Iris pigment epithelial cell (primary cell): ENCODE measurements at places on chromosomes 11 and 22.
A peak's percentile ranks its signal among the peaks of the same experiment; 100 is the strongest.

GRCh38 chr11:1949302-1949701, 2.2 kb downstream of the MRPL23 start:
- DNase-seq = no peak

- no peak for DNase-seq
These were observed 41.7 kb downstream of the CASP12 start for GRCh38 chr11:104856607-104857006.

DNA sequence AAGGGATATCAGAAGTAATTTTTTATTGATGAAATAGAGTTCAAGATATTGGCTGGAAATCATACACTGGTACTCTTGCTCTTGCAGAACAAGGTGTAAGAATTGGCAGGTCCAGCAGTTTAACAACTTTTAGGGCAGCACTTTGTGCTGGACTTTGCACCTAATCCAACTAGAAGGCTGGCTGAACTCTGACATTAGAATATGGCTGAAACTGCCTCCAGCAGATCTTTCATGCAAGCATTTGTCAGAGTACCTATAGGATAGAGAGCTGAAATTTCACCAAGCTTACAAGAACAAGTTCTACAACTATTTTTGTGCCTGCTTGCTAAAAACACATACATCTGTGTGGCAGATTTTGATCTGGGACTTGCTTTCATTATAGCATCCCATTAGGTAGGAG, 17.2 kb downstream of the HPS5 start:
- no peak for DNase-seq

DNA sequence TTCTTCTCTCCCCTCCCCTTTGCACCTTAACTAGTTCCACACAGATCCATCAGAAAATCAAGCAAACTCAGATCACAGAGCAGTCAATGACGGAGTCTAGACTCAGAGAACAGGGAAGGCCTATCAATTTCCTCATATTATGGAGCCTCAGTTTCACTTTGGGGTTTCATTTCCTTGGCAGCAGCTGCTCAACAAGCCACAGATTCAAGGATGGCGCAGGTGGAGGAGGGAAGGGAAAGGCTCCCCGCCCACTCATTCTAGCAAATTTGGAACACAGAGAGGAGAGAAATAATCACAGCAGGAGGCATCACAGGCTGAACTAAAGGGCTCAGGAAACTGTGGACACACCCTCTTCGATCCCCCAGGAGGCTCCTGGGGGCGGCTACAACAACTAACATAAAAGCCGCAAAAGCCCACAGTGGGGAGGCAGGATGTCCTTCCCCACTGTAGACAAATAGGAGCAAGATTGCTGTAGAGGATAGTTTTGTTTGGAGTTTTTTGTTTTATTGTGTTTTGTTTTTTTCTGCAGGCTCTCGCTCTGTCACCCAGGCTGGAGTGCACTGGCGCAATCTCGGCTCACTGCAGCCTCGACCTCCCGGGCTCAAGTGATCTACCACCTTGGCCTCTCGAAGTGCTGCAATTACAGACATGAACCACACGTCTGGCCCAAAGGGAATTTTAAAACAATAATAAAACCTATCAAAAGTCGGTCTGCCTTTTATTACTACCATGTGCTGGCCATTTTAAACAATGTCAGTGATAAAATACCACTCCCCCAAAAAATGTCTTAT, 3.4 kb downstream of the PLAAT3 start:
- no peak for DNase-seq

GRCh38 chr11:62728171-62728988, at the start of gene TTC9C:
TTC9C (plus strand) TSS chr11:62728486; CDS start chr11:62728849, 363 bp downstream.
- DNase-seq = peak; percentile 92

- DNase-seq = no peak
These were observed 35.6 kb upstream of the GALNT18 start for GRCh38 chr11:11657218-11657955.

DNA sequence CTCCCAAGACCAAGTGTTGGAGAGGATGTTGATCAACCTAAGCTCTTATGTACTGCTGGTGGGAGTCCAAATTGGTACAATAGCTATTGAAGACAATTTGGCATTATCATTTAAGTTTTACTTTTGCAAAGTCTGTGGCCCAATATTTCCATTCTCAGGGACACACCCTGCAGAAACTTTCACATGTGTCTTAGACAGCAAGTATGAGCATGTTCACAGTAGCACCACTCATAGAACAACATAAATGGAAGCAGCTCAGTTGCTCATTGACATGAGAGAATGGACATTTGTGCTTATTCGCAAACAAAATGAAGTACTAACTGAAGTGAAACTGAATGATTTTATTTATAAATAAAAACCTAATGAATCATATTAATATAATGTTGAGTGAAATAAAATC, 135.5 kb downstream of the NOX4 start:
- DNase-seq = no peak

DNA sequence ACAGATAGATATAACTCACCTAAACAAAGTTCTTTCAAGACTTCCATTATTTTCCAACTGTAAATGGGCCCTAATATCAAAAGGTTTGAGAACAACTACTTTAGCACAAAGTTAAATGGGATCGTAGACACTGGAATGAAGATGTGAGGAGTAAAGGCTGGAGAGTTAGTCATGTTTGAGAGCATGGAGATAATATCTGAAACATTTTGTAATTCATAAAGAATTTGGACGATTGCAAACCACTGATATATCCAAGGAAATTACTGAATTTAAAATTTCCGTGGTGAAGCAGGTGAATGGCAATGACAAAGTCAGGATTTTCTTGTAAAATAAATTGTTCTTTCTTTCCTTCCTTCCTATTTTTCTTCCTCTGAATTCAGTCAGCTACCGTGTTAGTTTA, 564.9 kb downstream of the CNTN5 start:
- DNase-seq = peak; percentile 42

DNA sequence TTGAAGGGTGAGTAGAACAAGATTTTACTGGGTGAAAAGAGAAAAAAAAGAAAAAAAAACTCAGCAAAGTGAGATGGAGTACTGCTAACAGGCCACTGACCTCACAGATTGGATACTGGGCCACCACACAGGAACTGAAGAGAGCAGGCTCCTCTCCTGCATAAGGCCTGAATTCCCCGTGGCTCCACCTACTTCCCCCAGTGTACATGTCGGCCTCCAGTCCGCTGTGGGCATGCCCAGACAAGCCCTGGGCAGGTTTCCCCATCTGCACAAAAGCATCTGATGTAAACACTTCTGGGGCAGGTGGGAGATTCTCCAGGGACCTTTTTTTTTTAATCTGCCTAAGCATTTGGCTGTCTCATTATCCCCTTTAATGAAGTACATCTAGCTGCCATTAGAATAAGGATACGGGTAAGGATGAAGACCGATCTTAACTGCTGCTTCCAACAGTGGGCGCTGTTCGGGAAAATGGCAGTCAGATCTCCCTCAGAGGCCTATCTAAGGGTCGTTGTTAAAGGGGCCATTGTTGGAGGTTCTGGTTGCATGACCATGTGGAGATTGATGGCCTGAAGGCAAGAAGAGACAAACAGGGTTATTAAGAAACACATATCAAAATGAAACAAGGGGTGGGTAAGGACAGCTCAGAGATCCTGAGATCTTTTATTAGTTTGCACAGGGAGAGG, 48.5 kb downstream of the MS4A13 start:
- peak; percentile 7 for DNase-seq

DNA sequence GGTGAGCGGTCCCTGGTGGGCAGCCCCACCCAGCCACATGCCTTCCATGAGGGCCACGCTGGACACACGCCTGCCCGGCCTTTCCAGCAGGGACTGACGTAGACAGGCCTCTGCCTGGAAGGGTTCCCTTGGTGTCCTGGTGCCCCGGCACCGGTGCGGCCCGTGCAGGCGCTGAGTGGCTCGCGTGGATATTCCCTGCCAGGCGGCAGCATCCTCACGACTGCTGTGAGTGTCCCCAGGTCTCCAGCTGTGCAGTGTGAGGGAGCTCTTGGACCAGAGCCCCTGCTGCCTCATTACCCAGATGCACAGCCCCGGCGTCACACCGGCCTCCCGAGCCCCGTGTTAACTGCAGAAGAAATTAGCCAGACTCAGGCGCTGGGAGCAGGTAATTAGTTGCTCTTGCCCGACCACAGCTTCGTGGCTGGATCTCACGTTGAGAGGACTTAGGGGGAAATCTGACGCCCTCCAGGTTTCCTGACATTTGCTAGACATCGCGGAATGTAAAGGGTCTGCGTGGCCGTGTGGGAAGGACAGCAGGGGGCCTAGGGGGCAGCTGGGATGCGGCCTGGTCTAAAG, 1196.3 kb downstream of the BRD1 start:
- DNase-seq = no peak

- peak; percentile 90 for DNase-seq
These were observed 42.5 kb downstream of the INSC start for GRCh38 chr11:15157181-15157580.

DNA sequence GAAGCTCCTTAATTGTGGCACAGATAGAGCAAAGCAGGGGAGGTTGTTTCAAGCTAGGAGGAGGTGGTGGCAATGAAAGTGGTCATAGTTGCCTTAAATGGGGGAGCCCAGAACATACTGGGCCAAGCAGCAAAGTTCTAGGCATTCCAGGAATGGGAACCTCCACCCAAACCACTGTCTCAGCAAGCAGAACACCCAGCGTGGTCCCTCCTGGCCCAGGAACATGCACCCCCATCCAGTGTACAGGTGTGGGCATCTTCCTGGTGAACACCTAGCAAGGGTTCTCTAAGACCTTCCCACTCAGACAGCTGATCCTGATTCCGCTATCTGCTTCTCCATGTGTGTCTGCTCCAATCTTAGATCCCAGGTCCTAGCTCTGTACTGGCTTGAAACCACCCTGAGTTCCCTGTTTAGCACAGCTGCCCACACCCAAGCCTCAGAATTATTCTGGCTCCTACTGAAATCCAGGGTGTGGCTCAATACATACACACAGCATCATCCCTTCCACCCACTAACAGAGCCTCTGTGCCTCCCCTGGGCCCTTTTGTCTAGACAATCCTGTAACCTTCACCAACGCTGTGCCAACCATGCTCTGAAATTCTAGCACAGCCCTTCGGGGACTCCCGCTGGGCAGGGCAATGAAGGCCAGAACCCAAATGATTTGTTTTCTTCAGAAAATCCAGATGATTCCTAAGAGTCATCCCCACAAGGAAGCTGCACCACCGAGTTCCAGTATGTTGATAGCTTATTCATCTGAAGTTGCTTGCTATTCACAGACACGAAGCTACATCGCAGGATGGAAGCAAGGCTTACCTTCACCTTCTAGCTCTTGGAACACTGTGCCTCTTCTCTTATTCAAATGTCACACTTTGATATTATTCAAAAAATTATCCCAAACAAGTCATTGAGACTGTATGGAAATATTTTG, 76.6 kb downstream of the ABTB2 start:
- no peak for DNase-seq

DNA sequence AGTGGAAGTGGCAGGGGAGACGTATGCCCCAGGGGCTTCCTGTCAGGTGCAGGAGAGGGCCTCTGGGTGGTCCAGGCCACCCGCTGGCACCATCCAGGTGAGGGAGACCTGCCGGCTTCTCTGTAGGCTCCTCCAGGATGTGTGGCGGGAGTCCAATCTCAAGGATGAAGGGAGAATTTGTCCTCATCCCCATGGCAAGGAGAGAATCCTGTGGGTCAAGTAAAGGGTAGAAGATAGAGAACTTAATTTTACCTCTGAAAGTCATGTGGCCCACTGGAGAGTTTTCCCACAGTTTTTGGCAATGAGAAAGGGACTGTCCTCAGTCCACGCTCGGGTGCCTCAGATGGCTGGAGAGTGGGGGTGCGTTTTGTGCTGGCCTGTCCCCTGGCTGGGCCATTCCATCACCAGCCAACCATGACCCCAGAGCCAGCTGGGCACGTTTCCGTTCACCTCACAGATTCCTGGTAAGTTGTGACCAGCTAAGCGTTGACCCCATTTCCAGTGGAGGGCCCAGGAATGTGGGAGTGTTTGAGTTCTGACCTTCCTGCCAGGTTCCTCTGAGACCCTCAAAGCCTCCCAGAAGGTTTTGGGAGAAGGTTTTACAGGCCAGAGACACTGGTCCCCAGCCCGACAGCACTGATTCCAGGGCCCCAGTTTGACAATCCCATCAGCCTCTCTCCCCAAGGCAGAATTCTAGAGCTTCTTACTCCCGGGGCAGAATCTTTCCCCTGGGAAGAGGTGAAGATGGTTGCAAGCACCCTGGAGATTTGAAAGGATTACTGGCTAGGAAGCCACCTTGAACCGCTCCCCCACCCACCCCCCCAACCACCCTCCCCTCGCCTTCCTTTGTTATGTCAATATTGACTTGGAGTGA, 2.6 kb downstream of the OVOL1 start:
- no peak for DNase-seq

- DNase-seq = no peak
These were observed 1.7 kb upstream of the KCNA4 start for GRCh38 chr11:30018495-30018894.

DNA sequence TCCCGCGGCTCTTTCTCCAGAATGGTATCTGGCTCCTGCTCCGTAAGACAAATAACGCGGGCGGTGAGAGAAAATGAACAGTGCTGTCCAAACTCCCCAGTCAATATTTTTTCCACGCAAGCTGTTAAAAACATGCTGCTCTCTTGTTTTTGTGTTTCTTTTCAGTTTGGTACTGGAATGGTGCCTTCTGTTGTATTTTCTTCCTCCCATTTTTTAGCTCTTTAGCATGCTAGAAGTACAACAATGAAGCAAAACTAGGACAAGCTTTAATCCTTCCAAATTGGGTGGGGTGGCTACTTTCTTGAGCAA, 599 bp upstream of the PPP2R1B start:
- DNase-seq = no peak

DNA sequence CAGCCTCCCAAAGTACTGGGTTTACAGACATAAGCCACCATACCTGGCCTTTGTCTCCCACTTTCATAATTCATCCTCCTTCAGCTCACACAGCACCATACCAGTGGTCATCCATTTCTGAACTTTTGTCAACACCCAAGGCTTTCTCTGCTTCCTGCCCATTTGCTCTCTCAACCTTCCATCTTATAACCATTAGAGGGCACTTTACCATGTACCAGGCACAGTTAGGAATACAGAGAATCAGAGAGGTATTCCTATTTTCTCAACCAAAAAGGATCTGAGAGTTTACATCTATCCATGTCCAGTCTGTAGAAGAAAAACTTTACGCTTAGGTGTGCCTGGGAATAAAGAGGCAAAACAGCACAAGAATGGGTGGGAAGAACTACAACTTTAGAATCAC, 397.6 kb downstream of the BUD13 start:
- DNase-seq = no peak

DNA sequence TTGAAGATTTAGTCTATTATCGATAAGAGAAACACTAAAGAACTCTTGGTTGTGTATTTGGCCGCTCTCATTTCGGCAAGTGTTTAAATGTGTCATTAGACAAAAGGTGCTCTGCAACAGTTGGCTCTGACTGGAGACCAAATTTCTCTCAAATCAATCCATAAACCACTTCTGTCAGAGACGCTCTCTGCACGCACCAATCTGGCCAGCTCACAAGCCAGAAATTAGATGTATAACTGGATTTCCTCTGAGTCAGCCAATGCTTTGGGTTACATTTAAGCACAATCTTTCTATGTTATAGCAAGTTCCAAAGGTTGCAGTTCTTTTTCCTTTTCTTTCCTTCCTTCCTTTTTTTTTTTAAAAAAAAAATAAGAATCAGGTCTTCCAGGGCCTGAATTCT, 17.6 kb upstream of the PARVA start:
- peak; percentile 15 for DNase-seq

GRCh38 chr11:64710418-64711137, 12.4 kb downstream of the NRXN2 start:
- peak; percentile 21 for DNase-seq

- DNase-seq = peak; percentile 20
These were observed 96.4 kb downstream of the PRMT3 start for GRCh38 chr11:20483931-20484330.

GRCh38 chr22:49362211-49362839, 465.3 kb downstream of the BRD1 start:
- no peak for DNase-seq

- DNase-seq = peak; percentile 62
These were observed 49.5 kb upstream of the HSPA8 start for GRCh38 chr11:123111465-123111864.
